ENCODE measurements at places on chromosomes 6 and 20. TPM values are rescaled to one million over a fixed set of nuclear protein-coding genes. Genes with fewer than 3 reads are reported as not detected.

GRCh38 chr20:22449188-22449973 lies 135.0 kb downstream of the FOXA2 start:
- no peak for DNase-seq

GRCh38 chr6:73774311-73774774 lies 78.3 kb downstream of the CD109 start:
- DNase-seq: no peak

The PTCRA gene
- total RNA-seq: not detected

The PKHD1 gene
- not detected for total RNA-seq

The GHRH gene
- not detected for total RNA-seq

Data from activated CD4-positive, alpha-beta T cell treated with anti-CD3 and anti-CD28 coated beads, Interleukin-2, amount 10 ng/mL, durations not matched to agents 7 days and 5 days (primary cell).